Activated CD8-positive, alpha-beta memory T cell treated with anti-CD3 and anti-CD28 coated beads for 1 hour (primary cell): ENCODE measurements at places on chromosomes 11 and 22.

DNA sequence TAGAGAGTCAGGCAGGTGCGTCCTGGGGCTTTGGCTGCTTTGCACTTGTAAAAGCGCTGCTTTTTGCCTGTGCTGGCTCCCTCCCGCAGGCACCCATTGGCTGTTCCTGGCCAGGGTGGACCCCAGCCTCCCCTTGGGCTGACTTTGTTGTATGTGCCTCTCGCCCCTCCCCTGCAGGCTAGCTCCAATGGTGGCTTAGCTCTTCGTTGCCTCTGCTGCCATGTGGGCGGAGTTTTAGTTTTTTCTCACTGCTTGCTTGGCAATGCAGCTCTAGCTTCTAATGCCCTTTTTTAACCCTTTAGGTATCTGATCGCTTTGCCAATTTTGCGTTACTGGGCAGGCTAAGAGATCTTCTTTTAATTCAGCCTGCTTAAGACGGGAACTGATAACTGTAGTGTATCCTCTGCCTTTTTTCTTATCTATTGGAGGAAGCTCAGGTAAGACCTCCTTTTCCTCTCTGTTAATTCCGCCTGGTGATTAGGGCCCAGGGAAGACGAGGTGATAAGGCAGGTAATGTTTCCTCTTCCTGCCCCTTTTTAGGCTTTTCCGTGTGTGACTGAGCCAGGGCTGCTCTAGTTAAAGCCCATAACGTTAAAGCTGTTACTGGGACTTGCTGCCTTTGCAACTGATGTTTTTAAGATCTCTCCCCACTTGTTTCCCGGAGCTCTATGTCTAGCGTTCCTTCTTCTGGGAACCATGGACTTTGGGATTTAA lies 11.7 kb upstream of the GLYATL1 start:
- no peak for DNase-seq

GRCh38 chr11:10314199-10315072 lies 9.6 kb downstream of the ADM start:
- no peak for DNase-seq

- no peak for DNase-seq
Observed at GRCh38 chr11:117381481-117382387, 54.1 kb downstream of the CEP164 start.

- no peak for DNase-seq
Observed at GRCh38 chr22:48772286-48772907, 1055.3 kb downstream of the BRD1 start.

DNA sequence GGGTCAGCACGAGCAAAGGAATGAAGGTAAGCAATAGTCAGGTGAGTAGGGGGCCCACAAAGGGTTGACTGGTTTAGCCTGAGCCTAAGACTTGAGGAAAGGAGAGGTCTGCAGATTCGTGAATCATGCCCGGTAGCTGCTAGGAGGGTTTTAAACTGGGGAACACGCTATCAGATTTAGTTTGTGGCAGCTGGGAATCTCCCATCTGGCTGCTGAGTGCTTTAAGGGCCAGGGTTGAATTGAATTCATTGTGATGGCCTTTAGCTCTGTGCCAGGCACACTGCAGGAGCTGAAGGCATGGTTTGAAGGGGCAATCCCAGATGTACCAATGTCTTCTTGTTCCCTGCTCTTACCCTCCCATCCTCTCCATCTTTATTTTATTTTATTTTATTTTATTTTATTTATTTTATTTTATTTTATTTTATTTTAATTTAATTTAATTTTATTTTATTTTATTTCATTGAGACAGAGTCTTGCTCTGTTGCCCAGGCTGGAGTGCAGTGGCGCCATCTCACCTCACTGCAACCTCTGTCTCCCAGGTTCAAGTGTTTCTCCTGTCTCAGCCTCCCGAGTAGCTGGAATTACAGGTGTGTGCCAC lies 1.9 kb upstream of the NECTIN1 start:
- no peak for DNase-seq

DNA sequence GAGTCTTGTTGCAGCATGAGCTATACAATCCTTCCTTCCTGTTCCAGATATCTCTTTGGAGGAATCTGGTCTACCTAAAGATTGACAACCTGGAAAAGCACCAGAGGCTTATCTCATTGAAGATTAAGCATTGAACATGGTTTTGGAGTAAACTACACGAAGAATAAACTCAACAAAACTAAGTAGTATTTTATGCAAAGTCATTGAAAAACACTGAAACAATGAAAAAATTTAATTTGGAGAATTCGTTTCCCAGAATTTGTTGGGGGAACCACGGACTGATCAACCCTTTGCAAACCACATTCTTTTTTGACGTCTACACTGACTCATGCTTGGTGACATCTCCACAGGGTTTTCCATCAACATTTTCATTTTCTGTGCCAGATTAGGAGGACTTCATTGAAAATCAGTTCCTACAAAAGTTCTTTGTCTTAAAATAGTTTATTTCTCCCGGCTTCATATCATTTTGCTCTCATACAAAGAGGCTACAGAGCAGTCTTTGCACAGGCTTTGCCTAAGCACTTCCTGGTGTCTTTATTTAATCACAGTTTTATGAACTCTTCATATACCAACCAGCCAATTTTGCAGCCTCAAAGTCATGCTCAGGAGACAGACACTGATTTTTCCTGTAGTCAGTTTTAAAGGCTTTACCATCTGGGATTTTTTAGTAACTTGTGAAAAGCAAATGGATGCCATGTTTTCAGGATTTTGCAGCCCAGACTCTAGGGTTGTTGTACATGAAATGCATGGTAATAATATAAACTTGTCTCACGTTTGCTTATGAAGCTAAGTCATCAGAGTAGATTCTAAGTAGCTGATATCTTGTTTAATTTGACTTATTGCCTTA lies 186.3 kb downstream of the C11orf91 start:
- no peak for DNase-seq

GRCh38 chr11:1922481-1923081 lies 3.1 kb downstream of the TNNT3 start:
- DNase-seq, result no peak

DNA sequence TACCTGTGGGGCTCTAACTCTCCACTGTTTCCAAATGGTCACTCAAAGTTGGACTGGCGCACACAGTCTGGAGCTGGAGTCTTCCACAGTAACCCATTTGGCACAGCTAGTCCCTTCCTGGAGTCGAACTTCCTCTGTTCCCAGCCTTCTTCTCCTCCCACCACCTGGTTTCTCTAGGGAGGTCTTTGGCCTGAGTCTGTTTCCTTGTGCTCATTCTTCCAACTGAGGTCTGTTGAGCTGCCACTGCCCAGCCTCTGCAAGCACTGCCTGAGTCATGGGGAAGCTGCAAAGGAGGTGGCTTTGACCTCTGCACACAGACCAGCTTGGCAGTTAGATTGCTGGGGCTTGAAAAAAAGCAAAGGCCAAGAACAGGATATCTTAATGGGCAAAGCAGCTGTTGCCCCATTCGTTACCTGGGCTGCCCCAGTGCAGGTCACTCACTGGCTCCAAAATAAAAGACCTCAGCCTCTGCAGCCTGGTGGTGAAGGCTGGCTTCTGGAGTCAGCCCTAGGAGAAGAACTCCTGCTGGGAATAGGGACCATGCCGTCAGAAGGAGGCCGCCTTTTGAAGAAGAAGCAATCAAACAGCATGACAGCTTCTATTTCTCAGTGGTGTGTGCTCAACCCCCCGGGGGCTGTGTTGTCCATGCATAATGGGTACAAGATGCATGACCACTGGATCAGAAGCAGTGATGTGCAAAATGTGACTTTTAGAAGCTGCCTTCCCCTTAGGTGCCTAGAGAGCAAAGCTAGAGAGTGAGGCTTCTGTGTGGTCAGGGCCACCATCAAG lies 3.0 kb downstream of the ADAMTS15 start:
- no peak for DNase-seq

GRCh38 chr11:101083335-101083734 lies 46.3 kb downstream of the PGR start:
- no peak for DNase-seq

GRCh38 chr11:16787035-16787742 lies 48.7 kb downstream of the C11orf58 start:
- no peak for DNase-seq

DNA sequence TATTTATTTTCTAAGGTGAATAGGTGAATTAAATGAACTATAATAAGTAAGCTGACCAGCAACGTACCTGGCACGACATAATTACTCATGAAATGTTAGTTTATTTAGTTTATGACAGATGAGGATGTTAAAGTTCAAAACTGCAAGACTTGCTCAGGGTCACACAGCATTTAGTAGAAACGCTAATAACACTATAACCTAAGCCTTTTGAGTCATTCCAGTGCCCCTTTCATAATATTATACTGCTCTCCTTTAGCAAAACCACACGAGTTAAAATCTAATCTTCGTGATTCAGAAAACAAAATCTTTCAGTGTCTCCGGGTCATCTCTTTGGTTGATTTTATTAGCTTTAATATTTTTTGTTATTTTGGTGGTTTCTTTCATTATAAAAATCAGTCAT lies 39.6 kb downstream of the BTBD10 start:
- DNase-seq, result no peak

- no peak for DNase-seq
Observed at GRCh38 chr11:60927600-60927999, 3.3 kb downstream of the TMEM132A start.

- DNase-seq, result no peak
Observed at GRCh38 chr22:48084041-48084728, 1321.7 kb downstream of the TBC1D22A start.
